ENCODE measurements at places on chromosomes 3 and 15.

DNA sequence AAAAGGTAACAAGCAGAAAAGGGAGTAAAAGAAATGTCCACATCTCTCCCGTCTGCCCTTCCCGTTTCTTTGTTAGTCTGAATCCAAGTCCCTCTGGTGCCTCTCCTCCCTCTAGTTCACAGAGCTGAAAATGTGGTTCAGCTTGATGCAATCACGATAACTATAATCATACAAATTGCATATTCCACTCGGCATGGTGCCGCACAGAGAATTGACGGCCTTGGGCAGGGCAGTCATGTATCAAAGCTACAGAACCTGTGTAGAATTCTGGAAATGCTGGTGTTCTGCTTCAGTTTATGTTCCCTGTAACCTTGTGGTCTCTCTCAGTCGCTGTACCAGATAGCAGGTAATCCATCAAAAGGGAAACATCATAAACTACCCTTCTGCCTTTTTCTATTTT is 562.9 kb upstream of the CBLB start:
- no peak for DNase-seq

DNA sequence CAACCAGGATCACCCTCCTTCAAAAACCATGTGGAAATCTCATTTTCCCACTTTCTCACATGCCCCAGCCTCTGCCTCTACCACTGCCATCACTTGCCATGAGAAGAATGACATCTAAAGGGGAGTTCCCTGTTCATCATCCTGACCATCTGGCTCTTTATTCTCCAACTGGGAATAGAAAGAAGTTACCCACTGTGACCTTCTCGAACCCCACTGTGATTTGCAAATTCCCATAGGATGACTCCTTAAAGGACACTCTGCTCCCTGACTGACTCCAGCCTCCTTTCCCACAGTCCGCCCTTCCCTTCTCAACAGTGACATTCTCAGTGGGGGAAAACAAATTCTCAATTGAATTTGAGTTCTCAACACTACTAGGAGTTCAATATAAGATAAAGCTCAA is 440.5 kb downstream of the NR2F2 start:
- no peak for DNase-seq

- DNase-seq = no peak
Measured at GRCh38 chr3:70554170-70554569, 241.7 kb upstream of the MDFIC2 start.

GRCh38 chr3:3065876-3066275 is 44.3 kb downstream of the IL5RA start:
- DNase-seq = no peak

- DNase-seq = no peak
Measured at GRCh38 chr15:58433597-58434333, 2.0 kb downstream of the LIPC start.

DNA sequence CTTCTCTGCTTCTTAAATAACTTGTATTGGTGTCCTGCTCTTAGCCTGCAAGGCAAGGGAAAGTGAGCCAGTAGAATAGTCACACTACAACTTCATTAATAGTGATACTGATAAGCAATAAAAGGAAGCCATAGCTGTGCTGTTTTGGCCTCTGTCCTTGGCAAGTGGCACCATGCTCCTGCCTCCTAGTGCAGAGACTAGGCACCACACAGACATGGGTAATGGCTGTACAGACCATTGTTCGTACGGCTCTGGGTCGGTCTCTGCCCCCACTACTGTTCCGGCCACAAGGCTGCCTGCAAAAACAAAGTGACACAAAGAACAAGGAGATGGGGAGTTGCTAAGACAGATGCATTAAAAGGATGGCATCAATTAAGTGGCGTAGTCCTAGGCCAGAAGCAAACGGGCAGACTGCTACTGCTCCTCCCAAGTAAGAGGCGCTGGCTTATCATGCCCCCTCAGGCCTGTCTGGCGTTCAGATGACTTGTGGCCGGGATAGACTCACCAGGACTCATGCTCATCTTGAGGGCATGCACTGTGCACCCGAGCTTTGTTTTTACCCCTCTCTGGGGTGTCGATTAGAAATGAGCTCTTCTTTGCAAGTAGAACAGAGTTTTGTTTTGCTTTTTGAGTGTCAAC is 75.6 kb downstream of the TRAK1 start:
- DNase-seq = no peak

- no peak for DNase-seq
Measured at GRCh38 chr15:73812806-73813465, 59.8 kb upstream of the INSYN1 start.

- DNase-seq = no peak
Measured at GRCh38 chr15:89814112-89814742, 425 bp downstream of the ANPEP start.

GRCh38 chr15:23397779-23398178 is 43.2 kb downstream of the GOLGA8S start:
- DNase-seq = no peak

GRCh38 chr3:160105907-160106584 is 117.4 kb downstream of the IL12A start:
- no peak for DNase-seq
